ENCODE measurements at places on chromosomes 7 and 10.

DNA sequence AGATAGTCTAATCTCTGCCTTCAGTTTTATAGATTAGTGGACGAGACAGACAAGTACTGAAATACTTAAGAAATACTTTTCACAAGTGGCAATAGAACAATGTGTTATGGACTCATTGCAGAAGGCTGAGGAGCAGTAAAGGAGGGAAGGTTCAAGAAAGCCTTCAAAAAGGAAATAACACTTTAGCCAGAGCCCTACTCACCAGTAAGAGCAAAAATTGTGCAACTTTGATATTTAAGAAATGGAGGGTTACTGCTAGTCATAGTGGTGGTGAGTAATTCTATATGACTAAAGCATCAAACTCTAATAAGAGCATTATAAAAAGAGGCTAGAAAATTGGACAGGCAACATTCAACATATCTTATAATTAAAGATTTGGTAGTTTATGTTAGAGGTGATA, 28.8 kb downstream of the PTPN12 start:
- peak; percentile 70 for DNase-seq

- no peak for DNase-seq
Measured at GRCh38 chr10:50390302-50390701, 139.0 kb upstream of the ASAH2 start.

- no peak for DNase-seq
Measured at GRCh38 chr10:71090801-71091200, 121.6 kb upstream of the UNC5B start.

DNA sequence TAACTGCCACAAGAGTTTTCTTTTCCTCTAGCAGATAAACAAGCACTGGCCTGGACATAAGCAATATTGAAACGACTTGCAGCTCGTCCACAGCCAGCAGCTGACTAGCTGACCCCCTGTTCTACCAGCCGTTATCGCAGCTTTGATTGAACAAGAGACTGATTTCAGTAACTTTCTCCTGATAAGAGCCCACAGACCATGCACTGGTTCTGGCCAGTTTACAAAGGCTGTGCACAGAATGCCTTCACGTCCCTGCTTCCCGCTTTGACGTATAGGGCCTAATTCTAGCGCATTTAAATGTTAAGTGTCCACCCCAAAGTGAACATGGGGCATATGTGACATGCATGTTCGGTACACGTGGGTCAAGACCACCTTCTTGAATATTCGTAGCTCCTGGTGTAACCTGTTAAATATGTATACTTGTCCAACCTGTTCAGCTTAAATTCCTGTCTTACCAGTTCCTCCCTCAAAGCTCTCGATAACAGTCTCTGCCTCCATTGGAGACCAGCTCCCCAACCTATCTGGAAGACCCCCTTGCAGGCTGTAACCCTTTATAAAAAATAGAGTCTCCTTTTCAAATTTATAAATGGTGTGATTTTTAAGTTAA, 69.2 kb downstream of the LYZL1 start:
- DNase-seq: no peak

DNA sequence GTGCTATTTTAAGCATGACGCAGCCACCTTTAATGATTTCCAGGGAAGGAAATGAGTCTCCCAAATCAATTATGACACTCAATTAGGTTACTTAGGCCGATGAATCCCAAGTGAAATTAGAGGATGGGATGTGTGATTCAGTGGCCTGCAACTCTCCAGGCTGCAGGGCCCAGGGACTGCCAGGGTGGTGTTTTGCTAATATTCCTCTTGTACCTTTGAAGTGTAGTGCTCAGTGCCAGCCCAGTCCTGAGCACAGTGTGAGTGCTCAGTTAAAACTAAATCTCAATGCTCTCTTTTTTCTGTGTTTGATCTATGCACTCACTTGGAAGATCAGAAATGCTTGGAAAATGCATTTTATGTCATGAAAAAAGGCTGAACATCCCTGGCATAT, 51.6 kb downstream of the SEM1 start:
- no peak for DNase-seq

DNA sequence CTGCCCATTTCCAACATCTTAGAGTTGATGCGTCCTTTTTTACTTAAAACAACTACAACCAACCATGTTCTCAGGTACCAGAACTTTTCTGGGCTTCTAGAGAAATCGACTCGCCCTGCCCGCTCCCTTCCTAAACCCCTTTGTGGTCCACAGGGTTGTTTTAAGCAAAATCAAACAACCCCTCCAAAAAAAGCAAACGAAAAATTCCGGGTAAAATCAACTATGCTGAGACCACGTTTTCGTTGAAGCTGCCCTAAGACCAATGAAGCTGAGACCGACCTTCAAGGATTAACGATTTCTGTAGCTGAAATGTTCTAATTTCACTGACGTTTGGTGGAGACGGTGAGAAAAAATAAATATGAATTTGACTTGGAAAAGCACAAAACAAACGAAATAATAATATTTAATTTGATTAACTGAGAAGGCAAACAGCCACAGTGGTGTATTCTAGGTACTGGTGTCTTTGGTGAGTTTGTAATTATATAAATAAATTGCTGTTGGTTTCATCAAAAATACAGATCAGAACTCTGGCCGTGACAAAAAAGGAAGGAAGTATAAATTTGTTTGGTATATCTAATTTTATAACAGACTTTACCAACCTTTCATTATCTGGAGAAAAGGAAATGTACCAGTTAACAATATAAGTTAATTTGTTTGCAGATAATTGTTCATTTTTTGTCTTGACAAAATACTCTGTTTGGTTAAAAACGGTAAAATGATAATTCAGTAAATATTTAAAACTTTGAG, 4.7 kb upstream of the IGF2BP3 start:
- no peak for DNase-seq

GRCh38 chr10:63664341-63664885, 143.2 kb downstream of the REEP3 start:
- no peak for DNase-seq

- DNase-seq: no peak
Measured at GRCh38 chr7:6162650-6163366, 109.6 kb downstream of the CYTH3 start.

DNA sequence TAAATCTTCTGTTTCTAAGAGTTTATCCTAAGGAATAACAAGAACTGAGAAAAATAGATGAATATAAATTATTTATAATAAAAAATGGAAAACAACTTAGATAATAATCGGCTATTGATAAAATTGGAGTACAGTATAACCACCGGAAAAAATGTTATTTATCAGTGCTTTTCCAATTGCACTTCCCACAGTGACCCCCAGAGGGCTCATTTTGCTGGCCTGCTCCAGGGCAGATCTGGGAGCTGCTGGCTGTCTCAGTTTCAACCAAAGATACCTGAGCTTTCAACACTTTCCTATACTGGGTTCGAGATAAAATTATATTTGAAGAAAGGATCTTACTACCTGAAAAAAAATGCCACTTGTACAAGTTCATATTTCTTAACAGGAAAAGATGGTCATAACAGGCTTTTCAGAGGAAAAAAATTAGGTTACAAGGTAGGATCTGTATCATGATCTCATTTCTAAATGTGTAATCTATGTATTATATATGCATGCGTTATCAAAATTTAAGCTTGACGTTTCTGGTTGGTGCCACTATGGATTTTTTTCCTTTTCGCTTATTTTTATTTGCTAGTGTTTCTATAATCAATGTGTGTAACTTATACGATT, 165.7 kb downstream of the NPSR1 start:
- DNase-seq: peak; percentile 64

DNA sequence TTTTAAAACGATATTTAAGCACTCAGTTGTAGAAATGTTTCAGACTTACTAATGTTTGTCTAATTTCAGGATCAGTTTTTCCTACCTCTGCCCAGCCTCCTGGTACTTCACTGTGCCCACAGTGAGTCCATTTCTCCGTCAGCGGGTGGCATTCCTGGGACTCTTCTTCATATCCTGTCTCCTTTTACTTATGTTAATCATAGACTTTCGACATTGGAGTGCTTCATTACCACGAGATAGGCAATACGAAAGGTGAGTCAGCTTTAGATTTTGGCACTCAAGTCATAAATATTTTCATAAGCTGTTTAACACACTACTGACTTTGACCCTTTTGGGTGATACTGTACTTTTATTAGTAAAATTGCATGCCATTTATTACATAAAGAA, 2.1 kb downstream of the ENTPD7 start:
- peak; percentile 94 for DNase-seq

GRCh38 chr10:3758491-3758970, 26.5 kb downstream of the KLF6 start:
- no peak for DNase-seq

DNA sequence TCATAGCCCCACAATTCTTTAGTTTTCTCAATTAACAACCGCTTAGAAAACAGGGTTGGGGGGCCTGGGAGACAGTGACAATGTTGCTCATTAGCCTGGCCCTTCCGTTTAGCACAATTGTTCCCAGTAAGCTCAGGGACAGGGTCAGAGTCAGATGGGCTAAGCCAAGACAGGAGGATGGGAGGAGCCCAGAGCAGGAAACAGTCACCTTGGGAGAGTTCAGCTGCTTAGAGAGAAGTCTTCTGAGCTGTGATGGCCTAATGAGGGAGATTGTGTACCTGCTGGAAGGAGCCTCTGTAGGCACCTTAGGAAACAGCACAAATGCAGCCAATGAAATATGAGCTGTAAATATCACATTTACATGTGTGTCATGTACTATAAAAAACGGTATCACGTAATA, 35.9 kb downstream of the SVOPL start:
- no peak for DNase-seq

- peak; percentile 82 for DNase-seq
Measured at GRCh38 chr10:100103581-100103980, 21.9 kb upstream of the CPN1 start.

DNA sequence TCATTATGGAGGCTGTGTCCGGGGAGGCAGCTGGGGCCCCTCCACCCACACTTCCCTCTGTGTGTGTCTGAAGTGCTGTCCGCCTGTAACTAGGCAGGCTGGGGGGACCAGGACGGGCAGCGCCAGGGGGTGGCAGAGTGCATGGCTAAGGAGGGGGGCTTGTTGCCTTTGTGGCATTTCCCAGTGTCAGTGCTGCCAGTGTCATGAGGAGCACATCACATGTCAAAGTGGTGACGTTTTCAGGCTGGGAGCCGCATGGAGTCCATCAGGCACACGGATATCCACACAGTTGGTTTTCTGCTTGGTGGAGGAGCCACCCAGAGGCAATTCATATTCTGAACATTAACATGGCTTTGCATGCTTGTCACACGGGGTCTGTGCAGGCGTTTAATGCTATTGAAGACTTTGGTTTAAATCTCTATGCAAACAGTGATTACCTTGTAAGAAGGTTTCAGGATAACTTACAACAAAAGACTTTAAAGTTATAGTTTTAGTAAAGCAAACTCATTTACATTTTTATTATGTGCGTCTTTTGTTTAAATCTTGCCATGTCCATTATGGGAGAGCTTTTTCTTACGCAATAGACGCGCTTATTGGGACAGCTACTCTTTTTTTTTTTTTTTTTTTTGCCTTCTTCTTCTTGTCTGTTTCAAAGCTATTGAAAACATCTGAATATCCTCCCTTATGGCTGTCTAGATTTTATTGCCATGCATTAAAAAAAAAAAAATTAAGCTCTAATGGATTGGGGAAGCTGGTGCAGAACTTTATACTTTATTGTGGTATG, 52.9 kb downstream of the C10orf67 start:
- no peak for DNase-seq

- DNase-seq: no peak
Measured at GRCh38 chr7:38629651-38630510, 1.3 kb downstream of the AMPH start.

GRCh38 chr10:69960606-69960987, 92.0 kb upstream of the MACROH2A2 start:
- DNase-seq: no peak

DNA sequence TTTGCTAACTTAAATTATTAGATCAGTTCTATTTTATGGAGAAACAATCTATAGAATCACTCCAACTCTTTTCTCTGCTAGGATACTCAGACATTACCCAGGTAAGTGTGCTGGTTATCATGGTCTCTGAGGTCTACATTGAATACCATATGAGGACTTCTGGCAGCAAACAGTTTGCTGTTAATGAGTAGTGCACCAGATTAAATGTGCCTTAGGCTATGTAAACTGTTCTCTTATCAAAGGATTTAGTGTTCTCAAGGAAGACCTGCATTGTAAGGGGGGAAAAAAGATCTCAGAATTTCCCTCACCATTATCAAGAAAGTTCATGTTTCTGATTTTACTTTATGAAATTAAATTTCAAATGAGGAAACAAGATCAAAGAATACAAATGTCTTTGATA, 107.5 kb downstream of the ITGB8 start:
- no peak for DNase-seq

DNA sequence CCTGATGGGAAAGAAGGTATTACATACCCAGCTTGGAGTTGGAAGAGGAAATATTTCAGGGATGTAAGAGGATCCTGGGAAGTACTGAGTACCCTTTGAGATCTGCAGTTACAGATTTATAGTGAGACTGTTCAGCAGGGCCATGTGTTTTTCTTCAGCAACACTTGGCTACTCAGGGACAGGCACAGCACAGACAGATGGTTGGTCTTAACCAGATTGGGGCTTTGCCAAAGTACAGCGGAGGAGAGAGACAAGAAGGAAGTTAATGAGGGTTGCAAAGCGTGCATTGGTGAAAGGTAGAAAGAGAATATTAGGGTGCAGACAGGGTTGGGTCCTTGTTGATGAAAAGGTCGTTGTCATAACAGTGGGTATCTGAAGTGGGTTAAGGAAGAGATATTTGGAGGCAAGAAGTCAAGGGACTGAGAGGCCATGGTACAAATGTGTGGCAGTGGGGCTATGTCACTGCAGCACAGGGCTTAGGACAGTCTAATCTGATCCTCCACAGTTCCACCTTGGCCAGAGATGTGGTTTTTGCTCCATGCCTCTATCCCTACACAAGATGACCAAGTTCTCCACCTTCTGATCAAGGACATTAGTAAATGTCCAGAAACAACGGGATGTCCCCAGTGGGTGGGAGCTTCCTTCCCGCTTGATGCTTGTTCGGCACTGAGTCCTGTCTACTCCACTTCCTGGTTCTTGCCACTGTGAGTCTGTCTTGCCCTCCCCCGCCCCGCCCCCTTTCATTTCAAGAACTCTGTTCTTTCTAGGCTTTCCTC, 18.9 kb upstream of the DNAJC1 start:
- peak; percentile 86 for DNase-seq

GRCh38 chr10:34224639-34225038, 590.5 kb downstream of the PARD3 start:
- no peak for DNase-seq

GRCh38 chr10:35020481-35020880, 69.7 kb downstream of the CUL2 start:
- DNase-seq: no peak

- DNase-seq: no peak
Measured at GRCh38 chr7:157584420-157584819, 247.6 kb downstream of the DNAJB6 start.

DNA sequence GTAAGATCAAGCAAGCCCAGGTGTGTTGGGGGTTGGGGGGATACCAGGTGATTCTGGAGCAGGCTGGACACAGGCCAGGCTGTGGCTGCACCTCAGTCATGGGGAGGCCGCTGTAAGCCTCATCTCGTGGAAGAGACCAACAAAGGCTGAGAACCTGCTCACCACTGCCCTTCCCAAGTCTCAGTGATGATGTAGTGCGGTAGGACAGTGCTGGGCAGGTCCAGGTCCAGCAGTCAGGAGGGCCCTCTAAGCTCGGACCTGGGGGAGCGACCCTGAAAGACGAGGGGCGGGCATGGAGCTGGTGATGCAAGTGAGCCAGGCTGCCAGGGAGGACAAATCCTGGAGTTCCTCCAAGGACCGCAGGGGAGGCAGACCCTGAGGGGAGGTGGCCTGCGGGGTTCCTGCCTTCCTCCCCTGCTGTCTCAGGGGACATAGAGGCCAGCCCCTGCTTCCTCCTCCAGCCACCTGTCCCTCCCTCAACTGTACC, 3.3 kb upstream of the PWWP2B start:
- no peak for DNase-seq

- DNase-seq: peak; percentile 68
Measured at GRCh38 chr10:126904818-126905701, at the start of gene DOCK1. TSS of gene DOCK1 (plus strand) at chr10:126905428. CDS start at chr10:126905518, 90 bp downstream.

GRCh38 chr7:148772297-148773089, 73.8 kb downstream of the CUL1 start:
- peak; percentile 92 for DNase-seq
